ENCODE measurements at places on chromosomes 7 and 10. TPM values are rescaled to one million over a fixed set of nuclear protein-coding genes. Genes with fewer than 3 reads are reported as not detected.

The GLI3 gene
- 0.65 TPM for polyA plus RNA-seq

The LBX1 gene
- polyA plus RNA-seq: not detected

The CDNF gene
- 0.27 TPM for polyA plus RNA-seq

The VSTM2A gene
- 1.7 TPM for polyA plus RNA-seq

The STEAP1B gene
- 6.0 TPM for polyA plus RNA-seq

The TRIM73 gene
- 0.27 TPM for polyA plus RNA-seq

The CYP26C1 gene
- polyA plus RNA-seq: not detected

The CLEC5A gene
- polyA plus RNA-seq: not detected
